T-helper 2 cell treated with Interferon-gamma antibody and Interleukin-4, amounts not matched to agents 5 μg/mL and 100 μg/mL, for 36 hours (primary cell): ENCODE measurements at places on chromosomes 6 and 20.

GRCh38 chr6:28001351-28001750 is 44.3 kb downstream of the OR2B6 start:
- no peak overlapping the region for H3K27ac ChIP-seq
- no peaks in the 10 kb centered on the region for H3K4me1 ChIP-seq
- DNase-seq, result no peak
- H3K36me3 ChIP-seq, result no peaks in the 10 kb centered on the region
- H3K27me3 ChIP-seq, result peaks cover 2% of the 10 kb centered on the region

DNA sequence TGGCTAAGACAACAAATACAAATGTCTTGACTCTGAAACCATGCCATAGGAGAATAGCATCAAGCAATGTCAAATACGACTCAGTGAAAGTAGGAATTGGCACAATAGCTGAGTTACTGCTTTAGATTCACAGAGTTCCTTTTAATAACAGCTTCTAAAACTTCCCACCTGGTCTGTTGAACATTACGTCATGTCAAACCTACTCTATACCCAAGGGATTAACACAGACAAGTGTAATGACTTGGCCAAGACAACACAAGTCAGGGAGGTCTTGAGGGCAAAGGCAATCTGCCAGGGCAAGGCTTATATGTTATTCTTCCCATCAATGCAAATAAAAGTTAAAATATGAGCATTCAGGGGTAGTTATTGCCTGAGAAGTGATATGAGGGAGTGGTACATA is 265.1 kb upstream of the PRDM1 start:
- H3K27me3 ChIP-seq, result no peaks in the 10 kb centered on the region
- DNase-seq, result no peak
- H3K27ac ChIP-seq, result no peak overlapping the region
- peaks cover 29% of the 10 kb centered on the region for H3K36me3 ChIP-seq
- peaks cover 21% of the 10 kb centered on the region for H3K4me1 ChIP-seq

GRCh38 chr6:166760288-166760687 is 133.2 kb upstream of the RPS6KA2 start:
- H3K27ac ChIP-seq, result no peak overlapping the region
- H3K36me3 ChIP-seq, result no peaks in the 10 kb centered on the region
- H3K4me3 ChIP-seq, result peak overlapping the region; percentile 63
- H3K27me3 ChIP-seq, result peaks cover 53% of the 10 kb centered on the region
- DNase-seq, result peak; percentile 81
- H3K4me1 ChIP-seq, result peaks cover 23% of the 10 kb centered on the region

DNA sequence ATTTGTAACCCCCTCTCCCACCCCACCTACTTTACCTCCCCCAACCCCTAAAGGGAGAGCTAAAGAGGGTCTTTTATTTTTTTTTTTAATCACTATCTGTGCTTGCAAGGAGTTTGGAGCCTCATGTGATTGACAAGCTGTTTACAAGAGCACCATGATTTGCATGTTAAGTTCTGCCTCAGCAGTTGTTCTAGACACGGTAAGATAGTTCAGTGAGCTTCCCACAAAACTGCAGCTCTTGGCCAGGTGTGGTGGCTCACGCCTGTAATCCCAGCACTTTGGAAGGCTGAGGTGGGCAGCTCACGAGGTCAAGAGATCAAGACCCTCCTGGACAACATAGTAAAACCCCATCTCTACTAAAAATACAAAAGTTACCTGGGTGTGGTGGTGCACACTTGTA is 5.0 kb upstream of the PXDC1 start:
- H3K4me1 ChIP-seq, result peaks cover 3% of the 10 kb centered on the region
- peaks cover 27% of the 10 kb centered on the region for H3K27me3 ChIP-seq
- H3K27ac ChIP-seq, result no peak overlapping the region
- no peaks in the 10 kb centered on the region for H3K36me3 ChIP-seq

GRCh38 chr20:36491901-36492617 is 49.3 kb upstream of the MYL9 start:
- H3K4me1 ChIP-seq, result peaks cover 22% of the 10 kb centered on the region
- H3K36me3 ChIP-seq, result peaks cover 2% of the 10 kb centered on the region
- H3K4me3 ChIP-seq, result peak overlapping the region; percentile 66
- peak overlapping the region; percentile 90 for H3K27ac ChIP-seq
- no peaks in the 10 kb centered on the region for H3K27me3 ChIP-seq

DNA sequence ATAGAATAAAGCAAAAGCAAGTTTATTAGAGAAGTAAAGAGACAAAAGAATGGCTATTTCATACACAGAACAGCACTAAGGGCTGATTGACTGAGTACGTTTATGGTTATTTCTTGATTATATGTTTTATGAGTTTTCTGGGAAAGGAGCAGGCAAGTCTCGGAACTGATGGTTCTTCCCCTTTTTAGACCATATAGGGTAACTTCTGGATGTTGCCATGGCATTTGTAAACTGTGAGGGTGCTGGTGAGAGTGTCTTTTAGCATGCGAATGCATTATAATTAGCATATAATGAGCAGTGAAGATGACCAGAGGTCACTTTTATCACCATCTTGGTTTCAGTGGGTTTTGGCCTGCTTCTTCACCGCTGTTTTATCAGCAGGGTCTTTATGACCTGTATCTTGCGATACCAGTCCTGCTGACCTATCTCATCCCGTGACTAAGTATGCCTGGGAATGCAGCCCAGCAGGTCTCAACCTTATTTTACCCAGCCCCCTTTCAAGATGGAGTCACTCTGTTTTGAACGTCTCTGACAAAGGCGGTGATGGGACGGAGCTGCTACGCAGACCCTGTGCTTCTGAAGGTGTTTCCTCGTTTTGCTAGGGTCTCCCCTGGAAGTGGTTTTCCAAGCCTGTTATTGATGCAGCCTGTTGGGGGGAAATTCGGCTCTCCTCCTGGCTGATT is 45.4 kb upstream of the BMP6 start:
- H3K27ac ChIP-seq, result no peak overlapping the region
- no peaks in the 10 kb centered on the region for H3K4me1 ChIP-seq
- H3K36me3 ChIP-seq, result no peaks in the 10 kb centered on the region
- no peak for DNase-seq
- H3K27me3 ChIP-seq, result peaks cover 6% of the 10 kb centered on the region
- no peak overlapping the region for H3K4me3 ChIP-seq

GRCh38 chr6:116008470-116009243 is 52.0 kb downstream of the FRK start:
- H3K4me1 ChIP-seq, result peaks cover 8% of the 10 kb centered on the region
- H3K27me3 ChIP-seq, result peaks cover 27% of the 10 kb centered on the region
- no peak for DNase-seq
- no peak overlapping the region for H3K27ac ChIP-seq
- H3K36me3 ChIP-seq, result no peaks in the 10 kb centered on the region

GRCh38 chr20:57106030-57106682 is 160.3 kb downstream of the BMP7 start:
- no peak for DNase-seq
- no peaks in the 10 kb centered on the region for H3K27me3 ChIP-seq
- H3K4me1 ChIP-seq, result no peaks in the 10 kb centered on the region
- H3K4me3 ChIP-seq, result no peak overlapping the region

DNA sequence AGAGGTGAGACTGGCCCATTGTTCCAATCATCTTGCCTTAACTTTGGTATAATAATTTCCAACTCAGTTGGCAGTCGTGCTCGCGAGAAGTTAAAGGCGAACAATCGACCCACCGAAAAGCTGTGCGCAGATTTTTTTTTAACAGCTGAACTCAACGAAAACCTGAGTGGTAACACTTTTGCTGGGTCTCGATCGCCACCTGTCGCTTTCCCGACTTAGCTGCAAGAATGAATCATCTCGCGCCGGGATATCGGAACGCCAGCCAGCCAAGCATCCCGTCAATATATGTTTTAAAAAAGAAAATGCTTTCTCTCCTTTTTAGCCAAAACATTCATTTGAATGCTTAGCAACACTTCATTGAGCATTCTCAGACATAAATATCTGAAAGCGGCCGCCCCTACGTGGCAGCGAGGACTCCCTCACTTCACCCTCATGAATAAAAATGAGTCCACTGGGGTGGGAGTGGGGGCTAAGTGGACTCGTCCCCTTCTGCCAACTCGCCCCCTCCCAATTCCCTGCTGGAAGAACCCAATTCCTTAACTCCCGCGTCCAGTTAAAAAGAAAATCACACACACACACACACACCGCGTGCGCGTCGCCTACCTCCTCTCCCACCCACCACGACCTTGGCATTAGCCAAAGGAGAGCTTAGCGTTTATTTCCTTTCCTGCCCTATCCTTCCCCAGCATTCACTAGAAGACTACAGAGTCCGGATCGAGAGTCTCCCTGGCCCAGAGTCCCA is 1.5 kb downstream of the COL12A1 start:
- H3K4me3 ChIP-seq, result peak overlapping the region; percentile 49
- no peak overlapping the region for H3K27ac ChIP-seq
- H3K27me3 ChIP-seq, result peaks cover 90% of the 10 kb centered on the region

GRCh38 chr20:37948956-37949355 is 46.0 kb downstream of the VSTM2L start:
- H3K4me3 ChIP-seq, result no peak overlapping the region
- H3K4me1 ChIP-seq, result no peaks in the 10 kb centered on the region

GRCh38 chr6:47379328-47379727 is 69.6 kb upstream of the TNFRSF21 start:
- no peak for DNase-seq
- H3K4me1 ChIP-seq, result peaks cover 7% of the 10 kb centered on the region
- no peaks in the 10 kb centered on the region for H3K36me3 ChIP-seq
- H3K27ac ChIP-seq, result no peak overlapping the region
- H3K4me3 ChIP-seq, result no peak overlapping the region

DNA sequence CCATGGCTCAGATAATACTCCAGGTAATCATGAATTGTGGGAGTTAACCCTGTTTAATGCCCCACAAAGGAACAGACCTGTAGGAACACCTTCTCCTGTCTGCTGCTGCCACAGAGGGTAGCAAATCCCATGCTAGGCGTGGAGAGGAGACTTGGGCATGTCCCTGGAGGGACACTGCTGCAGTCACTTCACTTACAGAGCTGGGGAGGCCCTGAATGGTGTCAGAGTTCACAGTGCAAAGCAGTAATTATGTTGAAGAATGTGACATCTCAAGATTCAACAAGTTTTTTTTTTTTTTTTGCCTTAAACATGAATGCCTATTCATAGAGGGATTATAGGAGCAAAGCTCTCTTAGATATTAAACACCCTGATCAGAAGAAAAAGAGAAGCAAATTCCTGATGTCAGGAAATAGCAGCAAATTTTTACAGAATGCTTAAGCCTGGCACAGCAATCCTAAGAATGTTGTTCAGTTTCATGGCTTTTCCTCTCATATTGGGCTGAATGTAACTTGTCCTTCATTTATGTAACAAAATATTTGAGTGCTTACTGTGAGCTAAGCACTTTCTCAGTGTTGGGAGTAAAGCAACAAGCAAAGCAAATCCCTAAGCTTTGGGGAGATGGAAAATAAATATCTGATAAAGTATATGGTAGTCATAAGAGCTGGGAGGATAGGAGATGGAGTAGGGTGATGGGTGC is 45.0 kb downstream of the CARMIL1 start:
- no peak for DNase-seq
- H3K4me3 ChIP-seq, result no peak overlapping the region
- H3K4me1 ChIP-seq, result no peaks in the 10 kb centered on the region
- no peak overlapping the region for H3K27ac ChIP-seq

DNA sequence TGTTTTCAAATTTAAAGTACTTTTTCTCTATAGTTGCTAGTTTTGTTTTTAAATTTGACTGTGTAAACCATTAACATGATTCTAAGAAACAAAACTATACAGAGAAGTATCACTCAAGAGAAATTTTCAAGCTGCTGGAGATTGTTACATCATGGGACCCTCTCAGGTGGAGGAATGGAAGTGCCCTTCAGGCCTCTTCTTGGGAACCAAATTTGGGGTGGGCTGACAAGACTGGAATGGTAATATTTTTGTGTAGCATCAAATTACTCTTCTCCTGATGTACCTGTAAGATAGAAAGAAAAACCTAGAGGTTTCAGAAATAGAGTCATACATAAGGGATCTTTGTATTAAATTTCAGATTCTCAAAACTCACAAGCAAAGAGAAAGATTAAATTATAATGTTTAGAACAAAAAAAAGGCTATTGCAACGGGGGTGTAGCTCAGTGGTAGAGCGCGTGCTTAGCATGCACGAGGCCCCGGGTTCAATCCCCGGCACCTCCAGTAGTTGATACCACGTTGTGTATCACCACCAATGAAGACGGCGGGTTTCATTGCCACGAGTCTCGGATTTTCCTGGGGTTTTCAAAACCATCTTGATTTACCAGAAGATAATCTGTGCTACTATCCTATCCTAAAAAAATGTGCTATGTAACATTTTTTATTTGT is 193.7 kb downstream of the GPX5 start:
- H3K27me3 ChIP-seq, result peaks cover 41% of the 10 kb centered on the region
- no peaks in the 10 kb centered on the region for H3K36me3 ChIP-seq
- no peak for DNase-seq
- no peak overlapping the region for H3K27ac ChIP-seq
- no peak overlapping the region for H3K4me3 ChIP-seq
- no peaks in the 10 kb centered on the region for H3K4me1 ChIP-seq

GRCh38 chr6:21732731-21733130 is 139.2 kb downstream of the SOX4 start:
- no peak overlapping the region for H3K4me3 ChIP-seq
- no peaks in the 10 kb centered on the region for H3K27me3 ChIP-seq
- H3K27ac ChIP-seq, result no peak overlapping the region
- DNase-seq, result no peak
- peaks cover 4% of the 10 kb centered on the region for H3K4me1 ChIP-seq
- no peaks in the 10 kb centered on the region for H3K36me3 ChIP-seq

- peaks cover 20% of the 10 kb centered on the region for H3K4me1 ChIP-seq
- no peak for DNase-seq
- no peak overlapping the region for H3K27ac ChIP-seq
- H3K36me3 ChIP-seq, result peaks cover 75% of the 10 kb centered on the region
Observed at GRCh38 chr6:33781131-33781975, 7.6 kb downstream of the LEMD2 start.

GRCh38 chr6:16619777-16620176 is 141.5 kb downstream of the ATXN1 start:
- DNase-seq, result no peak
- H3K27me3 ChIP-seq, result no peaks in the 10 kb centered on the region
- peak overlapping the region; percentile 15 for H3K4me3 ChIP-seq
- peaks cover 46% of the 10 kb centered on the region for H3K4me1 ChIP-seq
- peaks cover 16% of the 10 kb centered on the region for H3K36me3 ChIP-seq

DNA sequence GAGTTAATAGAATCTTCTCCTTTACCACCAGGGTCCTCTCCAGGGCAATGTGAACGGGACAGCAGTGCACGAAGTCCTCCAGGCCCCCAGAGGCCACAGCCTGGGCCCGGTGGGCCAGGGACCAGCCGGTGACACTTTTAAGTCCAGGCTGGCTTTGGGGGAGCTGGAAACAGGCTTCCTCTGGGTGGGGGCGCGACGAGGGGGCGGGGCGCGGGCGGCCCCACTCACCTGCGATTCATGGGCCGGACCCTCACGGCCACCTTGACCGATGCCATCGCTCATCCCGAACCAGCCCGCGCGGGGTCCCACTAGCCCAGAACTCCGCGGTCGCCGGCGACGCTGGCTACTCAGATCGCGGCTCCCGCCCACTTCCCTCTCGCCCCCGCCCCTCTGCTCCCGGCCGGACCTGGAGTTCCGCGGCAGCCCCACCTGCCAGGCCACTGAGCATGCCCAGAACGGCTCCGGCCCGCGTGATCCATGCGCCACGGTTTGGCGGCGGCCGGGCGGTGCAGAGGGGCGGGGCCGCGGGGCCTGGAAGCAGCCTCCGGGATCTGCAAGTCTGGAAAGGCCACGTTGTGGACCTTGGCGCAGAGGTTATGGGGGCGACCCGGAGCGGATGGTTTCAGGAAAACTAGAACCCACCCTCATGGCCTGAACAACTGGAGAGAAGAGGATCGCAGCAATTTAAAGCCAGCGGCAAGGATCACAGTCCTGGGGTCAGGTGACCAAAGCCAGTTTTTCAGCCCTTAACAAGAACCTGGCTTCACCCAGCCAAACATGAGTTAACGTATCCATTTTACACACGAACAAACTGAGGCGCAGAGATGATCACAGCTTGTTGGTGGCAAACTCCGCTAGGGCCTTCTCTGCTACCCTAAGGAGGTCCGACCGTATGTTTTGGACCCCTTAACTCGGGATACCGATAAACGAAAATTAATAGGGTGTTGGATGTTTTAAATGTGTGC is at the start of gene KIF16B:
KIF16B (minus strand) TSS at position 448 of the 965 bp plus-strand sequence; CDS start at position 275, 173 bp downstream.
- peaks cover 31% of the 10 kb centered on the region for H3K4me1 ChIP-seq
- peak within 1 kb of the TSS; percentile 89 for H3K4me3 ChIP-seq
- DNase-seq, result peak; percentile 88
- H3K36me3 ChIP-seq, result peaks cover 2% of the 10 kb centered on the region
